ENCODE measurements at places on chromosomes 1 and 21.
A peak's percentile ranks its signal among the peaks of the same experiment; 100 is the strongest.

DNA sequence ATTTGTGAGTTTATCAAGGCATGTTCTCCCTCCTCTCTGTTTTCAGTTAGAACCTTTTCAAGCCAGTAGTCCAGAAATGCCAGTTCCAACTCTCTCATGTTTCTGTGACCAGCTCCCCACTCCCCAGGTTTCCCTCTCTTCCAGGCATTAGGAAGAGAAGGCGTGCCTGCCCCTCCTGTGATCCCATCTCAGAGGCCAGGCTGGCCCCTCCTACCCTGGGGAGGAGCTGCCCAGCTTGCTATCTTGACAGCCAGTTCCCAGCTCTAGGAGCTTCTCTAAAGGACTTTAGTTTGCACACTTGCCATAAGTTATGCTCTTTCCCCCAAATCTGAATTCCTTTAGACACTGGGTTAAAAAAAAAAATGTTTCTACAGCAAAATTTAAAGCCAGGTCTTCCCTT is 8.9 kb downstream of the HYI start:
- DNase-seq: no peak

GRCh38 chr1:91777630-91778300 is 108.2 kb downstream of the TGFBR3 start:
- no peak for DNase-seq

DNA sequence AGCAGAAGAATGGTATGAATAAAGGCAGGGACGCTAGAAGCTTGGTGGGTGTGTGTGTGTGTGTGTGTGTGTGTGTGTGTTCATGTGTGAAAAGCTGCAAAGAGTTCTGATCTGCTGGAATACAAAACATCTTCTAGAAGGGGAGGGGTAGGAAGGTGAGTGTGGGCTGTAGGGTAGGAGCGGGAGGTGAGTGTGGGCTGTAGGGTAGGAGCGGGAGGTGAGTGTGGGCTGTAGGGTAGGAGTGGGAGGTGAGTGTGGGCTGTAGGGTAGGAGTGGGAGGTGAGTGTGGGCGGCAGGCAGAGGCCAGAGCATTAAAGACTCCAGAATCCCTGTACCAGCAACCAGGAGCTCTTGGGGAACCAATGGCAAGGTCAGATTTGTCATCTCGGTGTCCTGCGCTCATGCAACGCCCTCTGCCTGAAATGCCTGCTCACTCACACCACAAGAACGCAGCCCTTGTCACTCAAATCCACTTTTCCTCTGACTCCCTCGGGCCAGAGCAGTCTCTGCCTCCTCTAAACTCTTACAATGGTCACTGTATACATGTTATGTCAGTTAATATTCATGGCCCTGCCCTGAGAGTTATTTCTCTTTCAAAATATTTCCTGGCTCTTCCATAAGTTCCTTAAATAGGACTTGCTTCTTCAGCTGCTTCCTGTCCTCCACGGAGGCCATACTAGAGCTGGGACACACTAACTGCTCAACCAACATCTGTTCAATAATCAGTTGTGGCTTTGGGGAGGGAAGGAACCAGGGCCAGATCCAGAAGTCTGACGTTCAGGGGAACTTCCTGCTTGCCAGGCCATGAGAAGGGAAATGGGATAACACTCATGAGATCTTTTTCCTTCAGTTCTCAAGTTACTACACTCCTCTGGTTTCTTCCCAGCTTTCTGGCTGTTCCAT is 53.6 kb upstream of the ZNF644 start:
- DNase-seq: no peak

DNA sequence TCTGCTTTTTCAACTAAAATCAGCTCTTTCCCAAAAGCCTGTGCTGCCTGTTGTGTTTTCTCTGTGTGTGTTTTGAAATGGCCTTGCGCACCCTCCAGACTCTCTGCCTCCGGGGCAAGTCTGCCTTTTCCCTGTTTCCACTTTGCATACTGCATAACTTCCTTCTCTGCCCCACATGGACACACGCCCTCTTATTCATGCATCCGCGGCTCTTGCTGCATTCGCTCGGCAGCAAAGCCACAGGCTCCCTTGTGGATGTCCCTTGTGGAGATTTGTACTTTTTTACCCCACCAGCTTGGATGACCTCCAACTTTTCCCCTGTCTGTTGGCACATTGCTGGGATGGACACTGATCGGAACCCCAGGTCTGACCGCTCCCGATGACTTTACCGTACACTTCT is 147.6 kb downstream of the ADSS2 start:
- no peak for DNase-seq

DNA sequence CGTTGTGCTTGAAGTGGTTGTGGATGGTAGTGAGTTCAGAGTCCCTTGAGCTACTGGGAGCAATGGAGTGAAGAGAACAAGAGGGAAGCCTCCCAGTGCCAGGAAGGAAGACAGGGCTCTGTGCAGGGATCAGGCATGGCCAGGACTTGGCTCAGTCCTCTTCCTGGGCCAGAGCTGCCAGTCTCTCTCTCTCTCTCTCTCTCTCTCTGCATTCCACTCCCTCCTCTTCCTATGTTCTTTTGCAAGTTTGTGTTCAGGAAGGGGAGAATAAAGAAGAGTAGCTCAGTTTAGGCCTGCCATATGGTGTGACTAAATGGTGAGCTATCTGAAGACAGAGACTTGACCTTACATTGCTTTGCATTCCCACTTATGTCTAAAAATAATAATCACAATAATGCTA is 20.5 kb upstream of the RPTN start:
- DNase-seq: no peak

GRCh38 chr1:9181176-9181906 is 52.4 kb upstream of the GPR157 start:
- DNase-seq: peak; percentile 72

DNA sequence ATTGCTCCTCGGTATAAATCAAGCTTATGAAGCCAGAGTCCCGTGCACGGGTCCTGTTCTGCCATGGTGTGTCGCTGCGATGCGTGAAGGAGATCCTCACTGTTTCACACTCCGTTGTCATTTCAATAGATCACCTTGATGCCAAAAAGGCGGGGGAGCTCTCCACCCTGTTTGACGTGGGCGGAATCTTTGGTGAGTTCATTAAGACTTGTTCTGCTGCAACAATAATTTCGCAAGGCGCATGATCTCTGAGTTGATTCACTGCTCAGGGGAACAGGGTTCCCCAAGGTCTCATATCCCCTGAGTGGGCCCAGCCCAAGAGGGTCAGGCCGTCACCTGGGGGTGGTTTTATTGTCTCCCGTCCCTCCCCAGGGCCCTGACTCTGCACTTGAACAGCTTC is 50.0 kb downstream of the SLC37A1 start:
- no peak for DNase-seq

DNA sequence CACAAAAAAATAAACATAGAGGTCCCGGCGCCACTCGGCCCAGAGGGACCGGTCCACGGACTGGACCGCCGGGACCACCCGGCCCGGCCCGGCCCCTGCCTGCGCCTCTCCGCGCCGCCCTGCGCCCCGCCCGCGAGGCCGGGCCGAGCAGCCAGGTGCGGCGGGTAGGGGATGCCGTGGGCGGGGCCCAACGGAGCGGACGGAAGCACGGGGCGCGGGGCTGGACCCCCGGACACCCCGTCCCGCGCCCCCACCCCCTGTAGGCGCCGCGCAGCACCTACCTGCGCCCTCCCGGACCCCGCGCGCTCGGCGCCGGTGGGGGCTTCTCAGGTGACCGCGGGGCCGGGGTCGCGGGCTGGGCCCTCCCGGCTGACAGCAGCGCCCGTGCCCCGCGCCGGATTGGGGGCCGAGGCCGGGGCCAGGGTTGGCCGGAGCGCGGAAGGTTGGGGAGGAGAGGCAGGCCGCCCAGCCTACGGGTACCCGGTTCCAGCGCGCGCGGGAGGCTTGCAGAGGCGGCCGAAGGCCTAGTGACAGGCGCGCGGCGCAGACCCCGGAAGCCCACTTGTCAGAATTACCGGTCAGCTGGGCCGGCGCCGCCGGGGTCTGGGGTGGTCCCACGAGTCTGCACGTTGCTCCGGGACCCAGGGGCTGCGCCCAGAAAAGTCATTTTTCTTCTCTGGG is 351.9 kb upstream of the CAMK1G start:
- no peak for DNase-seq

DNA sequence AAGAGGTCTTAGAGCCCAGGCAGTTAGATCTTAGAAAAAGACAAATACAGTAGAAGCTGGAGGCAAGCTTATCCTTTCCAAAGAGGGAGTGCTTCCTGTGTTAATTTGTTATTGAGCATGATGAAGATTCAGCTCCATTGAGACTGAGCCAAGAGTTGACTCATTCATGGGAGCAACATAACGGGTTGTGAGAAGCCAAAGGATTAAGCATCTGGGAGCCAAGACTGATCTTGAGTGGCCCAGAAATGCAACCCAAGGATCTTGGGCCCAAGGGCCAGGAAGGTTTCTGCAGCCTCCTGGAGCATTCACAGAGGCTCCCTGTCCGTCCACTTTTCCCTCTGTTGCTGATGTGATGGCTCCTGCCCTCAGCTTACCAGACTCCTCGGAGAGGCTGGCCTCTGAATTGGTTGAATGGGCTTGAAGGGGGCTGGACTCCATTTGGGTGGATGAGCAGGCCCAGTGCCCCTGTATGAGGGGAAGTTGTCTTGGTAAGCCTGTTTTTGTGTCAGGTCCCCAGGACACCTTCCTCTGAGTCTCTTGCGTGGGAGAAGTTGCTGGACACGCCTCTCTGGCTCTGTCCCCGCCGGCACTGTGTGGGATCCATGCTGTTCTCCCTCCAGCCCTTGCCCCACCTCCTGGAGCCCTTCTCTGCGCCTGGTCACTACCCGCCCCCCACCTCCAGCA is 42.4 kb downstream of the PDE9A start:
- DNase-seq: peak; percentile 65

DNA sequence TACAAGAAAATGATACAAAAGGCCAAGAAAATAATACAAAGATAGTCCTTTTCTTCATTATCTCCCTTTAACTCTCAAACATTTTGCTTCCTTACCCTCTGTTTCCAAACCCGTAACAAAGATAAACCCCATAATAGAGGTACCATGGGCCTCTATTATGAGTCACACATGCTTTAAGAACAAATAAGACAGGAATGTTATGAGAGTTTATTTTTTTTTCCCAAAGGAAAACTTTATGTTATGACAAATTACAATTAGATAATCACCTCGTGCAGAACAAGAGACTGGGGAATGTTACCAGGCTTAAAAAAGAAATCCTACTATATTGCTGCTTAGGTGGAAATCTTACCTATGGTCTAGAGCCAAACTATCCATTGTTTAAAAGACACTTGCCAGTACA is 272.0 kb downstream of the BRINP3 start:
- peak; percentile 73 for DNase-seq

GRCh38 chr1:194338241-194338948 is 1152.0 kb upstream of the B3GALT2 start:
- peak; percentile 1 for DNase-seq

GRCh38 chr1:209875515-209875914 is 47.7 kb downstream of the UTP25 start:
- DNase-seq: peak; percentile 70

GRCh38 chr1:228430243-228430642 is 13.6 kb upstream of the TRIM17 start:
- DNase-seq: no peak

GRCh38 chr1:54791880-54792522 is 9.1 kb downstream of the TTC22 start:
- no peak for DNase-seq

Data from fibroblast of lung (primary cell).